CD4-positive, alpha-beta T cell treated with Interleukin-4 for 1 hour (primary cell): ENCODE measurements at places on chromosomes 7 and 10.

- no peak for DNase-seq
Observed at GRCh38 chr10:70283445-70284399, at the start of gene NPFFR1. Gene NPFFR1 (minus strand): TSS chr10:70284004. CDS start chr10:70283676, 328 bp downstream.

DNA sequence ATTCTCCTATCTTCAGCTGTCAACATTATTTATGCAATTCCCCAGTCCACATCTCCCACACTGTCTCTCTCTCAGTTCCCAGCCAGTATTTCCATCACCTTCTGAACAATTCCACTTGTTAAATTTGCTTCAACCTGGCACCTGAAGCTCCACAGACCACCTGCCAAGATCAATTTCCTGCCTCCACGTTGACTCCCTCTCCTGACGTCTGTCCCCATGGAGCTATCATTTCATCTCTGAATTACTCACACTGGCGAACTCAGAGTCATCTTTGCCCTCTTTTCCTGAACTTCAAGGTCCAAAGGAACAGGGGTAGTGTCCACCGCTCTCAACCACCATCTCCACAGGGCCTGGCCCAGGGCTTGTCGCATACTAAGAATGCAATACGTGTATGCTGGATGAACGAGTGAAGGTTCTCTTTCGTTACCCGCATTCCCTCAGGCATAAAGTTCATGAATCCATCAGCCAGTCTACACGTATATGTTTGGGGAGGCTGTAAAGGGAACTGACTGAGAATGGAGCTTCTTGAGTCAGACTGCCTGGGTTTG lies 183.3 kb downstream of the JCAD start:
- no peak for DNase-seq

DNA sequence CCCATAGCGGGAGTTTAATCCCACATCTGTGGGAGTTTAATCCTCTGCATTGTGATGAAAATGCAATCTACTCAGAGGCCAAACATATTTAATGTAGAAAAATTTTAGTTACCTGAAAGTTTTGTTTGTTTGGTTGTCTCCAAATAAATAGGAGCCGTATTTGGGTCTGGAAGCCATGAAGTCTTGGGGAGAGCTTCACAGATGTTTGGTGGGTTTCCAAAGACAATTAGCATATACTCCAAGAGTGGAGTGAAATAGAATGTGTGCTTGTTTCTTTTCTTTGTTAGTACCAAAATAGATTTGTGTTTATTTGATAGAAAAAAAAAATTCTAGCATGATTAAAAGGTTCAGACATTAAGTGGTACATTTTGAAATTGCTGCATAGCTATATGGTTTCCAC lies 50.9 kb downstream of the ANK3 start:
- no peak for DNase-seq

GRCh38 chr7:44221231-44221791 lies 20.5 kb downstream of the YKT6 start:
- DNase-seq = no peak

DNA sequence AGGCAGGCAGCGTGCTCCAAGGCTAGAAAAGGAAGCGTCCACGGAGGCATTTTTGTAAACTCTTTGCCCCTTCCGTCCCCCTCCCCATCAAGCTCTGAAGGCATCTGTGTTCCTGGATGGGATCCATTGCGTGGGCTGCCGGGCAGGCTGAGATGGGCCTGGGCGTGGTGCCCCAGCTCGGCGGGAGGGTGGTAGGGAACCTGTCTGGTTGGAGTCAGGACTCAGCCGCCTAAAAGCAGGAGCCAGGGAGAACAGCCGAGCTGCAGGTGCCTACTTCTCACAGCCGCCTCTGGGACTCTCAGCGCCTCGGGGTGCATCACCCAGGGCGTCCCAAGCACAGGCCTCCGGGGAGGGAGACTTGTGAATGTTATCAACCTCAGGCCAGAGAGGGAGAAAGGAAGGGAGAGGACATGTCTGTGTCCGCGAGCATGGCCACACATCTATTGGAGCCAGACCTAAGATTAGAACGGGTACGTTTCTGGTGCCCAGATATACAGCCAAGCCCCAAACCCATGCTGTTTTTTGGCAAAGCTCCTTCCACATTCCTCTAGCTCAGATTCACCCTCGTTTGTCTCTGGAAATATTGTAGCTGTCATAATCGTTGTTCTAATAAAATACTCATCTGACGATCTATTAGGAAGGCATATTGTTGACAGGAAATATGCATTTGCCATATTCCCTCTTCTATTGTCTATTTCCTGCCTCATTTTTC lies 48.6 kb upstream of the CTBP2 start:
- DNase-seq = no peak

DNA sequence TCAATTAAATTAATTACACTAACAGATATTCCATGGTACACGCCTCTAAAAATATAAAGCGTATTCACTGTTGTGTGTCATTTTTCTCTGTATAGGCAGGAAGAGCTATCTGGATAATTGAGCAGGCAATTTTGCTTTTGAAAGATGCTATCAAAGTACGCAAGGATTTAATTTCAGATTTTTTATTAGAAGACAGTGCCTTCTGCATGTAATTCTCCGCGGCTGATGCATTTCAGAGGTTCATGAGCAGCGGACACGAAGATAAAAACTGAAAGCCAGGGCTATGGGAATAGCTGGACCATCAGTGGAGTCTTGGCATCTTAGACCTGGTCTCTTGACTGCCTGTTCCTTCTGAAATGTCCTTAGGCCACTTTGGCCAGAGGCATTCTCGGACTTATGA lies 35.7 kb upstream of the SDK1 start:
- no peak for DNase-seq

DNA sequence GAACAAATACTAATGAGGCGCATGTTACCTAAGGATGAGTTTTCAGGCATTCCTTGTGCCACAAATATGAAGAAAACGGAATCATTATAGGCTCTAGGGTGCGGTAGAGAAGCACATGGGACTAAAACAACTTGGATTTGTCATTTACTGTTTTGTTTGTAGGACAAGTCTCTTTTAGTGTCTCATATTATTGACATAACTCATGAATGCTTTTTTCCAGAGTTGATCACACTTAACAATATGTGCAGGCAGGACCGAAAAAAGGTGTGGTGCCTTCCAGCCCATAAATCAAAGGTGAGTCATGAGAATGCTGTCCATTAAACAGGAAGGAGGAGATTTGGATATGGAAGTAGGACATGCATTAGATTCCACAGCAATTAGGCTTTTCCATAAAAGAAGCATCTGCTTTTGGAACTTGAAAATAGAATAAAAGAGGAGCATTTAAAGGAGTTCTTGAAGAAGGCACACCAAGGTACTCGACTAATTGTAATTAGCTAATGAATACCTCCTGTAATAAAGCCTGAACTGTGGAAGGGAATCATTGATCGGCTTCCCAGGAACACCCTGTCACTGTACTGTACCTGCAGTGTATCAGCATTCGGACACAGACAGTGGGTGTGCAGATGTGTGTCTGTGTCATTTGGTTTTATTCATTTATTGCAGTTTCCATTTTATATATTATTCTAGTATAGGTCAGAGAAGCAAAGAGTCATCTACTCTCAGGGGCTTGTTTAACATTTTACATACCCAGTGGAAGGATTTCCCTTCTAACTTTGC lies 119.7 kb upstream of the KLF14 start:
- no peak for DNase-seq

- no peak for DNase-seq
Observed at GRCh38 chr7:54339073-54339472, 203.1 kb upstream of the VSTM2A start.

DNA sequence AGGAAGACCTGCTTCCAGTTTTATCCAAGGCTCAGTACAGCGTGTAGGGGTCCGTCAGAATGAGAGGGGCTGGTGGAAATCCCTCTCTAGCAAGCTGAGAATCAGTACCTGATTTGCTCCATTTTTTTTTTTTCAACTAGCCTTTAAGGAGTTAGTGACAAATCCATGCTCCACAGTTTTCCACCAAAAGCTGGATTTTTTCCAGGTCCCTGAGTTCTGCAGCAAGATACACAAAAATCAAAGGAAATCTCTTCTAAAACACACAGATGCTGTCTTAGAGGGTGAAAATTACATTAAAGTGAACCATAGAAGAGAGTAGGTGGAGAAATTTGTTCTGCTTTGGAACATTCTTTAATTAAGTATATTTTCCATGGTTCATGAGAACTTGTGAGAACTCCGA lies 30.4 kb downstream of the MDFIC start:
- no peak for DNase-seq

DNA sequence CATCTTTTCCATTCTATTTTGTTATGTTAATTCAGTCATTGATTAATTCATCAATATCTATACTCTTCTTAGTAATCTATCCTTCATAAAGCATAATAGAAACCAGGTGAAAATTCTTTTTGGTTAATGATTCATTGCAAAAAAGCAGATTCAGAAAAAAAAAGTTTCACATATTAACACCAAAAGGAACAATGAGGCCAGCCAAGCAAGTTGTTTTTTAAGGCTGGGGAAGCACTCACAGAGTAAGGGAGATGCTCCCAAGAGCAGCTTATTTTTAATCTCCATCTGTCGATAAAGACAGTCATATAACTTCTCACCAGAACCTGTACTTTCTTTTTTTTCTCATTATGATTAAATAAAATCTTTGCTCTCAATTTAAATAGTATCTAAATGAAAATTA lies 95.8 kb downstream of the CACNA2D1 start:
- no peak for DNase-seq

DNA sequence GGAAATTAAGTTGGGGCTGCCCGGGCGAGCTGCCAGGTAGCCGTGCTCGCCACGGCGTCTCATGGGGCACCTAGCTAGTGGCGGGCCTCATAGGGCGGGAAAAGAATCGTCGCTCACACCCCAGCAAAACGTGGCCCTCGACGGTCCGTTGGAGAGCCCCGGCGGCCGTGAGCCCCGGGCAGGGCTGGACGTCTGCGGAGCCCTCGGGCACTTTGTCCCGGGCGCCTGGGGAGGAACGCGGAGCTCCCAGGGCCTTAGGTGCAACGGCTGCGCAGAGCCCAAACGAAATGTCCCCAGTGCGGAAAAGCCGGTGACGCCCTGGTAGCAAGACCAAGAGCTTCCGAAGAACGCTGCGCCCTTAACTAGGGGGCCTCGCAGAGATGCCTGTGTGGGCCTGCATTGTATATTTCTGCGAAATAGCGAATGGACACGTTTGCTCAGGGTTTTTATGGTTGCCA lies 866 bp upstream of the SFMBT2 start:
- no peak for DNase-seq

DNA sequence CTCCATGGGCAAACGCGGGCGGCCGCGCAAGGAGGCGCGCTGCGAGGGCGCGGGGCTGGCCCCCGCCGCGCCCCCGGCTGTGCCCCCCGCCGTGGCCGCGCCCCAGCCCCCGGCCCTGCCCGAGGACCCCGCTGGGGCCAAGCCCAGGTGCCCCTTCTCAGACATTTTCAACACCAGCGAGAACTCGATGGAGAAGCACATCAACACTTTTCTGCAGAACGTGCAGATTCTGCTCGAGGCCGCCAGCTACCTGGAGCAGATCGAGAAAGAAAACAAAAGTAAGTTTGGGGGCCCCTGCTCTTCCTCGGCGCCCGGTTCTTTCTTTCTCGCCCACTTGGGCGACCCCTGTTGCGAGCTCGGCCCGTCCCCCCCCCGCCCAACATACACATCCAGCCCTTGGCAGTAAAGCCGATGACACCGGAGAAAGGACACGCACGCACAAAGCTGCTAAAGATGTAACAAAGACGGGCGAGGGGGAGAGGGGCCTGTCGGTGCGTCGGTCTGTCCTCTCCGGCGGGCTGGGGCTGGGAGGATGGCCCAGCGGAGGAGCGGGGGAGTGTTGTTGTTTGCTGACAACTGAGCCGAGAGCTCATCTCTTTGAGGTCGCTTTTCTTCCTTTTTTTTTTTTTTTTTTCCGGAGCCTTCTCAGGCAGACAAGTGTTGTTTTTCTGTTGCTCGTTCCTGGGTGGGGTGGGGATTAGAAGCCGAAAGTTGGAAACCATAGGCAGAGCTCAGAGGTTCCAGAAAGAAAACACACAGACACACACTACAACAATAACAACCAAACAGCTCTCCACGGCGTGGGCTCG lies 604 bp downstream of the MXI1 start:
- peak; percentile 28 for DNase-seq

- no peak for DNase-seq
Observed at GRCh38 chr10:47040041-47040491, 128.8 kb downstream of the PTPN20 start.

GRCh38 chr7:14505906-14506305 lies 396.6 kb downstream of the DGKB start:
- no peak for DNase-seq

DNA sequence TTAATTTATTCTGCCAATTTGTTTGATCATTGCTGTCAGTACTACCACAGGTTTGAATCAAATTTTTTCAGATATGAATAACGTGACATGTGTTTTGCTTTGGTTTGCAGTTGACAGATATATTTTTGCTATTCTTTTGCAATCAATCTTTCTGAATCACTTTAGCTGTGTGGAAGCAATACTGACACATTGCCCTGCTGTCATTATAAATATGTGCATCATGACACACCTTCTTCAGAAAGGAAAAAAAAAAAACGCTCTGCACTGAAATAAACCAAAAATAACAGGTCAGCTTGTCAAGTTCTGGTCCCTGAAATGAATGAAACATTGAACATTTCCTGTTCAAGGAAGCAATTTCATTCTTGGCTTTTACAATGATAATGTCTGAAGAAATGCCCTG lies 93.8 kb upstream of the FAM13C start:
- DNase-seq = no peak

DNA sequence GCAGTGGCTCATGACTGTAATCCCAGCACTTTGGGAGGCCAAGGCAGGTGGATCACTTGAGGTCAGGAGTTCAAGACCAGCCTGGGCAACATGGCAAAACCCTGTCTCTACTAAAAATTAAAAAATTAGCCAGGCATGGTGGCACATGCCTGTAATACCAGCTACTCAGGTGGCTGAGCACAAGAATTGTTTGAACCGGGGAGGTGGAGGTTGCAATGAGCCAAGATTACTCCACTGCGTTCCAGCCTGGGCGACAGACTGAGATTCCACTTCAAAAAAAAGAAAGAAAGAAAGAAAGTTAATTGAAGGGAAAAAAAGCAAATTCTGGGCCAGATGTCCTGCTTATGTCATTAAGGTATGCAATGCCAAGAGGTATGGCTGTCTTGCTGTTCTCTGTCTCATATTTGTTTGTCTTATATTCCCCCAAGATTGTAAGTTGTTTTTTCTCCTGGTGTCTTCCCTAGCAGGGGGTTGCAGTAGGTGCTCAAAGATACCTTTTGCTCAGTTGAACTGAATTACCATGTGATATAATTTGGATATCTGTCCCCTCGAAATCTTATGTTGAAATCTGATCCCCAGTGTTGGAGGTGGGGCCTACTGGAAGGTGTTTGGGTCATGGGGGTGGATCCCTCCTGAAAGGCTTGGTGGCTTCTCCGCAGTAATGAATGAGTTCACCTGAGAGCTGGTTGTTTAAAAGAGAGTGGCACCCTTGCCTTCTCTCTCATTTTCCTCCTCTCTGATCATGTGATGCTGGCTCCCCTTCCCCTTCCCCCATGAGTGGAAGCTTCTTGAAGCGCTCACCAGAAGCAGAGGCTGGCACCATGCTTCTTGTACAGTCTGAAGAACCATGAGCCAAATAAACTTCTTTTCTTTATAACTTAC lies 60.9 kb downstream of the MYOF start:
- no peak for DNase-seq

GRCh38 chr7:17942231-17942630 lies 1.9 kb upstream of the SNX13 start:
- DNase-seq = no peak
